CD8-positive, alpha-beta T cell (primary cell): ENCODE measurements at places on chromosomes 5 and 9. TPM values are rescaled to one million over a fixed set of nuclear protein-coding genes. Genes with fewer than 3 reads are reported as not detected.

TAF11L10 gene
- total RNA-seq, result not detected

NR5A1 gene
- total RNA-seq, result not detected

LCN10 gene
- 0.14 TPM for total RNA-seq

GRPEL2 gene
- total RNA-seq, result 9.1 TPM

HOMER1 gene
- total RNA-seq, result 2.2 TPM

DIRAS2 gene
- not detected for total RNA-seq

HTR4 gene
- total RNA-seq, result not detected

SLC1A1 gene
- not detected for total RNA-seq

UNC5A gene
- total RNA-seq, result not detected

C9orf43 gene
- total RNA-seq, result 0.73 TPM

ANKS6 gene
- 10.6 TPM for total RNA-seq

PRDM9 gene
- total RNA-seq, result not detected

PCAT7 gene
- total RNA-seq, result not detected
